ENCODE measurements at places on chromosomes 12 and 14.
A peak's percentile ranks its signal among the peaks of the same experiment; 100 is the strongest.

DNA sequence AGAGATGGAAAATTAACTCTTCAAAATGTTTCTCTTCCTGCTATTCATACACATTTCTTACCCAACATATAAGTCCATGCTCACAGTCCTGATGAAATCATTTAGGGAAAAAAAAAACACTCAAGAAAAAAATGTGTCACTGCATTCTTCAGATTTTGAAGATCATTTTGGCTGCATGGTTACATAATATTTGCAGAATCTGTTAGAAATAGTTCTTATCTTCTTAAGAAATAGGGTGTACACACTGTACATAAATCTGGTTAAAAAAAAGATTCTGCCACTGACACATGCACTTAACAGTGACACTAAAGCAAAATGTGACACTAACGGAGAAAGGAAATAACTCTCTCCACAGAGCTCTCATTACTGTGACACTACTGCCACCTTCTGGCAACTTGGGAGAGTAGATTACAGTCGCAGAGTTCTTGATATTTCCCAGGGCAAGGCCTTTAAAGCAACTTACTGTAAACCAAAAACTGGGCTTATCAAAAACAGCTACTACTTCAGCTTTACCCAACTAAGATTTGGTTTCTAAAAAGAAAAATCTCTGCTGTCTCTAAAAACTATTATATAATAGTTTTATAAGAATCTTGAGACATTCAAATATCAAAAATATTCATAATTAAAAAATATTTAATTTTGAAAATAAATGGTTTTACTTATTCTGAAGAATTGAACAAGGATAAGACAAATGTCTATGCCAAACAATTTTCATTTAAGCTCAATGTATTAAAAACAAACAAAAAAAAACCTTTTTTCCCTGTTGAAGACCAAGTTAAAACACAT is 65.0 kb downstream of the SETD3 start:
- DNase-seq, result peak; percentile 82

DNA sequence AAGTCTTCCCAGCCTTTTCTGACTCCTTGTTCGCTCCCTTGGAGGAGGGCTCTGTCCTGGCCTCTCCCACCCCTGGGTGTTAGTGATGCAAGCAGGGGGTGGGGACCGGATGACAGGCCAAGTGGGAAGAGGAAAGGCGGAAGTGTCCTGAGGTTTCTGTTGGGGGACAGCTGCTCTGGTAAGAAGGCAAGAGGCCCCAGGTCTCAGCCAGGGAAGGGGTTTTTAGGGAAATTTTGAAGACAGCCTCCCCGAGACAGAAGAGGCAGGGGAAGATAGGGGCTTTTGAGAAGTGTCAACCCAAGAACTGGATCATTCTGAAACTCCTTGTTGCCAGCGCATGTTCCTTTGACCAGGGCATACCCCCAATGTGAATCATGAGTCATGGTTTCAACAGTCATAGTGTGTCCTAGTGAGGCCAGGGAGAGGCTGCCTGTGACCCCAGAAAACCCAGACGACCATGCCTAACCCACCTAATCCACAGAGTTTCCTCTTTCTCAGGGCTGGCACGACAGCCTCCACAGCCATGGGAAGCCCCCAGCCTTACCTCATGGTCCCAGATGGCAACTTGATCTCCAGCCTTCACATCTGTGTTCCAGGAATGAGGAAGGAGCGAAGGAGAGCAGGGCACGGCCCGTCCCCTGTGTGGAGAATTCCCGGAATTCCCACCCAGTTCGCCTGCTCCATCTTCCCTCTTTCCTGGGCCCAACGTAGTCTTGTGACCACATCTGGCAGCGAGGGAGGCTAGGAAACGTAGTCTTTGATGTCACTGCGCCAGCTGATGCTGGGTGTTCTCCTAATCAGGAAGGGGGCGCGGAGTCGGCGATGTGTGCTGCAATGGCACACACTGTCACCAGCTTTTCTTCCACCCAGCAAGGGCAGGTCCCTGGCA is 4.9 kb upstream of the GPR132 start:
- DNase-seq, result no peak

GRCh38 chr12:124391340-124392261 is 96.7 kb downstream of the RFLNA start:
- peak; percentile 6 for DNase-seq

DNA sequence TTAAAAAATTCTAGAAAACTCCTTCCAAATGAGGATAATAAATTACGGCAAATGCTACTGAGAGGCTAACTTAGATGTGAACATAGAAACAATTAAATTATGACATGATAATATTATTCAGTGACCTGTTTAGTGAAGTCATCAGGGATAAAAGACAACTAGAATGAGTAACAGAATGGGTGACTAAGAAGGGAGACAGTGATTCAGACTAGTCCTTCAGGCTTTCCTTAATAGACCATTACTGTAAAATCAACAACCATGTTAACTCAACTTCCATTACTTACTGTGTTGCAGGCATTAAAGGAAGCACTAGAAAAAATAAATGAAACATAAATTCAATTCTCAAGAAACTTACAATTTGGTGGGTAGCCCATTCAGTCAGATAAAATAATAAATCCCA is 543.9 kb upstream of the LRFN5 start:
- DNase-seq, result no peak

DNA sequence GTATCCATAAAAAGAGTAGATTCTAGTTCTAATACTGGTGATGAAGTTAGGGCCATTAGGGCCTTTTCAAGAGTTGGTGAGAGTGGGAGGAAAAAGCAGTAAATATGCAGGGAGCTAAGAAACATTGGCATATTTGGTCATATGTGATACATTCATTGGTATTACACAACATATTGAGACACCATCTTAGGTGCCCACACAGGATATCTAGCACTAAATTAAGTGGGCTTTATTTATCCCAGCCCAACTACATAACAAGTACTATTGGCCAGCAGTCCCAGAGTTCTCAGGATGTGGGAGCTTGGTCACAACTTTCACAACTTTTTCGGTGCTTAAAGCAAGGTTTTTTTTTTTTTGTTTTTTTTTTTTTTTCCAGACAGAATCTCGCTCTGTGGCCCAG is 2.0 kb upstream of the ING4 start:
- no peak for DNase-seq

DNA sequence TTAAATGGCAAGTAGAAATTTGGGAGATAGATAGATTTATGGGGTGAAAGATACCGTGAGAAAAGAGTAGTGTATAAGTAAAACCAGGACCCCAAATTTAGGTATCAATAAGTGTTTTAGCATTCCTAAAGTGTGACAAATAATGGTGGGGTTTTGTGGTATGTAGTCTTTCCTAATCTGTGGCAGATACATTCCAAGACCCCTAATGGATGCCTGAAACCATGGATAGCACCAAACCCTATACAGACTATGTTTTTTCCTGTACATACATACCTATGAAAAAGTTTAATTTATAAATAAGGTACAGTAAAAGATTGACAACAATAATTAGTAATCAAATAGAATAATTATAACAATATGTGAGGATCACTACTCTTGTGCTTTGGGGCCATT is 14.4 kb upstream of the TCP11L2 start:
- no peak for DNase-seq

DNA sequence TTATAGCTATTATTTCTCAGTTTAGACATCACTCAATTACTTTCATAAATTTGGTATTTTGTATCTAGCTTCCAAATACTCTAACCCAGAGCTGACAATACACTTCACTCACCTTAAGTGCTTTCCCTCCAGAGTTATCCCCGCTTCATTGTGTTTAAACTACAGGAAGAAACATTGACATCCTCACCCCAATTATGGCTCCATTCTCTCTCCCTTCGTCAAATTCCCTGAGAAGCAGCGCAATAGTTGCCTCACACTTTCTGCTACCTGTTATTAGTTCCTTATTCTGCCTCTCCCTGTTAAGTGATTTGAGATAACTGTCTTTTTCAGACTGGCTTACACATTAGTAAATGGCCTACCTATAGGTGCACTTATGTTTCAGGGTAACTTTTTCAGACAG is 69.4 kb upstream of the AMIGO2 start:
- no peak for DNase-seq

DNA sequence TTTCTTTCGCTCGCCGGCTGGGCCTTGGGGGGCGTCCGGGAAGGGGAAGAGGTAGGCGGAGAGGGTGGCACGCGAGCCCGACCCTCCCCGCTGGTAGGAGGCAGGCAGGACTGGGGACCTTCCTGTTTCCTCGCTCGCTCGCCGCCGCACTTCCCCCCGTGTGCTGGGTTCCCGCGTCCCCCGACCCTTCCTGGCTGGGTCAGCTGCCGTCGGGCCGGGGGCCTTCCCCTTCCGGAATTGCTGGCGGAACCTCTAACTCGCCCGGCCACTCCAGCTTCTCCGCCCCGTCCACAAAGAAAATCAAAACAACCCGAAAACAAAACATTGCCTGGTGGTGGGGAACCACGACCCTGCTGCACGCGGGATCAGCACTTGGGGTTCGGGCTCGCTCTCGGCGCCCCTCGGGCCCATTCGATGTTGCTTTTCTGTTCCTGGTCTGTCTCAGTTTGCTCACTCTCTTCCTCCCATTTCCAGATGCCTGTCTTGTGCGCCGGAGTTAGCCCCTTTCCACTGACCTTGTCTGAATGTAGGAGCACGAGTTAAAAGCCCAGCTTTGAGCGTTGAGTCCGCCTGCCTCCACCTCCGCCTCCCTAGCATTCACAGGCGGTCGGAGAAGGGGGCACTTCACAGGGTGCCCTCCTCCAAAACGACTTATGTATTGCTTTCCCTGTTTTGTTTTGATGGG is 581 bp downstream of the PAPOLA start:
- peak; percentile 61 for DNase-seq

Data from erythroblast (primary cell).